Renal cortical epithelial cell (primary cell): ENCODE measurements at places on chromosomes 7 and 10.

DNA sequence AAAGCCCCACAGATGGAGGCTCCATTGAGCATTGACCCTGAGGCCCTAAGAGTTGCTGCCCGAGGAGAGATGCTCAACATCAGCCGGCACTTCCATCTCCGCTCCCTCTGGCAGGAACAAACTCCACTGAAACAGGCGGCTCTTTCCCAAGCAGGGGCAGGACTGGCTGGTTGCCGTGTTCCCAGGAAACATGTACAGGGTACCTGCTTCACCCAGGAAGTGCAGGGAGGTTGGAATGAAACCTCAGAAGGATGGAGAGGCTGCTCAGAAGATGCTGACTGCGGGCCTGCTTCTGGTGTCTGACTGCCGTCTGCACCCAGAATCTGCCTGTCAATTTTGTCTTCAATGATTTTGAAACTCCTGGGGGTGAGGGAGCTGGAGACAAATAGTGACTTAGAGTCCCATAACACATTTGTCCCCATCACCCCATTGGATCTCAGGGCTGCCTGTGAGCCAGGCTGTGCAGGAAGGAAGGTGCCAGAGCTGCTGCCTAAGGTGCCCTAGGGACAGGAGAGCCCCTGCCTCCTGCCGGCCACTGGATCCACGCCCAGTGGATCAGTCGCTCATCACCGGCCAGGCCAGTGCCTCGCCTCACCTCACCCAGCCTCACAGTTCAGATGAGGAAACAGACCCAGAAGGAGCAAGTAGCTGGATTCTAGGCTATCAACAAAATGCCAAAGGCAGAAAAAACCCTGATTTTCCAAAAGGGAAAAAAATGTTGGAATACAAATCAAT lies 237.3 kb downstream of the PTPRN2 start:
- DNase-seq, result no peak

GRCh38 chr7:7761974-7762779 lies 43.8 kb upstream of the RPA3 start:
- no peak for DNase-seq

GRCh38 chr10:24849051-24849450 lies 103.4 kb downstream of the PRTFDC1 start:
- DNase-seq, result peak; percentile 33

DNA sequence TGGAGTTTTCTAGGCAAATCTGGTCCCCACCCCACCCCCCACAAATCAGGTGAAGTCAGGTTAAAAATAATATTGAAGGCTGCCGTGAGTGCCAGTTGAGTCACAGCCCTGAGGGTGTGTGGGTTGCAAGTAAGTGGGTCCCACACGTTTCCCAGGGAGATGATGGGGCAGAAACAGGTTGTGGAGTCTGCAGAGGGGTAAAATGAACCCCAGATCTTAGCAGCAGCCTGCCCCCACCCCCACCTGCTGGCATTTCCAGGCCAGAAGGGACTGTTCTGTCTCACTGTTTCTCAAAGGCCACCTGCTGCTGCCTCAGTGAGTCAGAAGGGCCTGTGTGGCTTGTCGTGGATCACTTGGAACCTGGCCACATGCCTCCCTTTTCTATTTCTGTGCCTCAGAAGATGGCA lies 59.8 kb upstream of the SMNDC1 start:
- DNase-seq, result peak; percentile 62

- DNase-seq, result no peak
Observed at GRCh38 chr7:36191292-36191920, 38.4 kb downstream of the EEPD1 start.

GRCh38 chr7:47390914-47391313 lies 191.0 kb downstream of the TNS3 start:
- DNase-seq, result no peak
